ENCODE measurements at places on chromosomes 1 and 21.

DNA sequence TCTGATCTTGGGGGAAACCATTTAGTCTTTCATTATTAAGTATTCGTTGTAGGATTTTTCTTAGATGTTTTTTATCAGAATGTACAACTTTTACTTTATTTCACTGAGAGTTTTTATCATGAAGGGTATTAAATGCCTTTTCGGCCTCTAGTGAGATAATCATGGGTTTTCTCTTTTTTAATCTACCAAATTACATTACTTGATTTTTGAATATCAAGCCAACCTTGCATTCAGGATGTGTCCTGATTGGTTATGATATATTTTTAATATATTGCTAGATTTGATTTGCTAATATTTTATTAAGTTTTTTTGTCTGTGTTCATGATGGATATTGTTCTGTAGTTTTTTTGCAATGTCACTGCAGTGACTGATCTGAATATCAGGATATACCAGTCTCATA, 9.4 kb downstream of the NUF2 start:
- no peak for DNase-seq

DNA sequence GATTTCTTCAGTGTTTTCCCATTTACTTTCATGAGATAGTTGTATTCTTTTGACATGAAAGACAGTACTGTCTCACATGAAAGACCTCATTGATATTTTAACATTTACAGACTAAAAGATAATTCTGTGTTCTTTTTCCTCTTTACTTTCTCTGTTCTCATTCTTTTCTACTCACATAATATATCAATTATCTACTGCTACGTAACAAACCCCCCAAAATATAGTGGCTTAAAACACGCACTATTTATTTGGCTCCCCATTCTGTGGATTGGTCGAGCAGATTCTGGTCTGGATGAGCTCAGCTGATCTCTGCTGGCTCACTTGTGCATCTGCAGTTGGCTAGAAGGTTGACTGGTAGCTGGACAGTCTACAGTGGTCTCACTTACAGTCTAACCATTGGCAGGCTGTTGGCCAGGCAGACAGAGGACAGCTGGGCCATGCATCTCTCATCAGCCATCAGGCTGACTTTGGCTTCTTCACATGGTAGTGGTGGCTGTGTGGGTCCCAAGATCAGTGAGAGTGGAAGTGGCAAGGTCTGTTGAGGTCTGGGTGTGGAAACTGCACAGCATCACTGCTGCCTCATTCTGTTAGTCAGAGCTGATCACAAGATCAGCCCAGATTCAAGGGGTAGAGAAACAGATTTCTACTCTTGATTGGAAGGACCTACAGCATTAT, 63.2 kb downstream of the MPZL1 start:
- no peak for DNase-seq

- DNase-seq = no peak
Observed at GRCh38 chr1:117932576-117932975, 3.0 kb downstream of the WDR3 start.

GRCh38 chr1:19445417-19446342, 39.7 kb downstream of the CAPZB start:
- peak; percentile 25 for DNase-seq

- no peak for DNase-seq
Observed at GRCh38 chr1:109556563-109556962, 8.1 kb downstream of the GNAI3 start.

DNA sequence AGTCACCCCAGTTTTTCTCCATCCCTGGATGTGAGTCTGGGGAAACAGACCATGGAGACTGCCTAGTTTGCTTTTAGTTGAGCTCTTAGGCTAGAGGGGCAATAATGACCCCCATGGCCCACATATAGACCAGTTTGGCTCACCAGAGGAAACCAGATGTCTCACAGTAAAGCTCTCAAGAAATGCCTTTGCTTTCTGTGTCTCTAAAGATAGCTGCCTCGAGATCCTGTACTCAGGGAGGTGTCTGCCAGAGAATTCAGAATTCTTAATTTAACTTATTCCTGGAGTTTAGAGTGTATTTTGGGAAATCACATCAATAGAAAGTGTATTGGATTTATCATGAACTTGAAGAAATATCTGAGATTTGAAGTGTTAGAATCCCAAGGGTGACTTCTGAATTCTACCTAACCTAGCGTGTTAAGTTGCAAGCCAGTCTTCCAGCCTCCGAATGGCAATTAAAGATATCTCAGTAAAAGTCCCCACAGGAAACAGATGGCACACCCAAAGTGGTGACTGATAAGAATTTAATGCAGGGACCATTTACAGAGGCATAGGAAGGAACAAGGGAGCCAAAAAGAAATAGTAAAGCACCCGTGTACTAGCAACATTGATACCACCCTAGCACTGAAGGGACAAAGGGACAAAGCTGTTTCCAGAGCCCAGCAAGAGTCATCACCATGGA, 37.1 kb downstream of the STYXL2 start:
- peak; percentile 91 for DNase-seq

DNA sequence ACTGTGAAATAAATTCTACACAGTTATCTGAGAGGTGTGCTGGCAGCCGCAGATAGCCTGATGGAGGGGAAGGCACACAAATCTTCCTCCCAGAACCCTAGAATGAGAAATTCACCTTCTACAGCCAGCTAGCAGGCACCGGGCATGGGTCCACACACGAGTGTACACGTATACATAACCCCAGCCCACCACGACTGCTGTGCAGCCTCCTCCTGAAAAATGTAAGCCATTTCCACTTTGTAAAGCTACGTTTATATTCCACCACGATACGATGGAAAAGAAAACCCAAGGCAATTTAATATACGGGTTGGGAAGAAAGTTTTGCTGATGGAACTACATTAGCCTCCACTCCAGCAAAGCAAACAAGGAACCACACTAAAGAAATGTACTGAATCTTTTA, 1.8 kb downstream of the BTG3 start:
- DNase-seq = no peak

GRCh38 chr21:22450507-22450906, 1452.3 kb downstream of the NCAM2 start:
- DNase-seq = no peak

GRCh38 chr1:53807916-53808315, 30.2 kb downstream of the NDC1 start:
- DNase-seq = no peak

DNA sequence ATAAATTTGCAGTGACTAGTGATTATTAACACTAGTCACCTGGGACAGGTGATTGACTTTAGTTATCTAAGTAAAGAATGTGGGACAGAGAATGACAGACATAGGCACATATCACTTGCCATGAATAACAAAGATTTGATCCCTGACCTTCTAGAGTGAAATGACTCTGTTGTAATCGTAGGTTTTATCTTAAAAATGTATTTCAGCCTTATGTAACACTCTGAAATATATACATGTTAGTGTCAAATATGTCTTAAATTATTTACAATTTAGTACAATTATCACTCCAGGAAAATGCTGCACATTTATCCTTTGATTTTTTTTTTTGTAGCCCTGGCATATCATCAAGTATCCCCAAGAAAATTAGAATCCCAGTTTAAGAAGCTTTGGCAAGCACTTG, 186.4 kb upstream of the PTGFR start:
- DNase-seq = no peak

DNA sequence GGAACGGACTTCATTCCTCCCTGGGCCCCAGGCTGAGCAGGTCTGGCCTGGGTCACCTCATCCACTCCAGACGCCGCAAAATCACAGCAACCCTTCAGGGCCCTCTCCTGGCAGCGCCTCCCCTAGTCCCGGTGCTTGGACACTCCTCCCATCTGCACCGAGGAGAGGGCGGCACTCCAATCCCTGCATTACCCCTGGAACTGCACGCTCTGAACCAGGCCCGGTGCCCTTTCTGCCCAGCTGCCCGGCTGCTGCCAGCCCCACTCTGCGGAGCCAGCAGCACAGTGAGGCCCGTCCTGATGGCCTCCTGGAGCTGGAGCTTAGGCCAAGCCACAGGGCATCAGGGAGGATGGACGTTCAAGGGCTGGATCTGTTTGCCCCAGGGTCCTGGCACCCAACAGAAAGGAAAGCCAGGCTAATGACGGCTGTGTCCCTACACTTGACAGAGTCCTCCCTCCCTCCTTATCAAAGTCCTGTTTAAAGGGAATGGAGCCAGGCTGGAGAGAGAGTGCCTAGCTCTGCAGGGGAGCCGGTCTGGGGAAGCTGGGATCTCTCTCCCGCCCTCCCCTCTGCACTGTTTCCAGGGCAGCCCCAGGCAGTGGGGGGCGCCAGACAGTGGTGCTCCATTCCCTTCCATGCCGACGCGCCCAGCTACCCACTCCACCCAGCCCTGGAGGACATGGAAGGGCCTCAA, 12.7 kb downstream of the COL6A2 start:
- no peak for DNase-seq
